ENCODE measurements at places on chromosomes 2 and 18.

- peak overlapping the region; percentile 97 for H3K27ac ChIP-seq
- peaks cover 17% of the 10 kb centered on the region for H3K36me3 ChIP-seq
- peaks cover 74% of the 10 kb centered on the region for H3K4me1 ChIP-seq
- DNase-seq = no peak
Measured at GRCh38 chr2:84846741-84847142, 34.1 kb downstream of the TRABD2A start.

DNA sequence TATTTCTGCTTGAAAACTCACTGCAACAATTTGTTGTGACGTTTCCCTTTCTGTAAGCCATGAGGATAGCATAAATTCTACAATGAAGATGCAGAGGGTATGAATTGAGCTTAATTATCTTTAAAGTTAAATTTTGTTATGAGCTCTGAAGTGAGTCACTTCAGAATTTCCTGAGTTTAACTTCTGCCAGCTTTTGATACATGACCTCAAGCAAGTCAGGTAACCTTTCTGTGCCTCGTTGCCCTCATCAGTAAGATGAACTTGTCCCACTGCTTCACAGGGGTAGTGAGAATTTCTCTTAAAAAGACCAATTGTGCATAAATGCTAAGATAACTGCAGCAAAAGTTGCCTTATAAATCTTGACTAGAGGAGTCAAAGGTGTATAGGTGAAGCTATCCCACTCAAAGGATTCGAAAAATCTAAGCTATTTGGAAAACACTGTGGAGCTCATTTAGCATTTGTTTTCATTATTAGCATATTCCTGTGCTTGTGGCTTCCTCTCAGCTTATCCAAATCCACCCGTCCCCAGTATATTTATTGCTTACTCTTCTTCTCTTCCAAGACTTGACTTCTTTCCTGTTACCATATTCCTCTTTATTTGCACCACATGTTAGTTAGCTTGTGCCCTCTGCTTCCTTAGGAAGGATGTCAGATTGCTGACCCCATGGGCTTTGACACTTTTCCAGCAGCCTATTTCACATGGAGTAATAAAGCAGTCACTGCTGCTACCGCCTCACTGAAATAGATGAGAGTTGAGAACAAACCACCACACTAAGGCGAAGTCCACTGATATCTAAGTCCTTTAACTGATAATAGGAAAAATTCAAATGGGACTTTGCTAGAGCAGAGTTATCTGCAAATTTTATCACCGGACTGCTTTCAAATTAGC is 428.6 kb downstream of the ERBB4 start:
- H3K36me3 ChIP-seq = no peaks in the 10 kb centered on the region
- H3K27ac ChIP-seq = no peak overlapping the region
- DNase-seq = no peak
- no peaks in the 10 kb centered on the region for H3K4me1 ChIP-seq
- no peak overlapping the region for H3K4me3 ChIP-seq

- H3K36me3 ChIP-seq = no peaks in the 10 kb centered on the region
- no peaks in the 10 kb centered on the region for H3K27me3 ChIP-seq
- no peak overlapping the region for H3K27ac ChIP-seq
- no peak for DNase-seq
- no peak overlapping the region for H3K4me3 ChIP-seq
Measured at GRCh38 chr18:55064760-55065159, 105.5 kb upstream of the CCDC68 start.

DNA sequence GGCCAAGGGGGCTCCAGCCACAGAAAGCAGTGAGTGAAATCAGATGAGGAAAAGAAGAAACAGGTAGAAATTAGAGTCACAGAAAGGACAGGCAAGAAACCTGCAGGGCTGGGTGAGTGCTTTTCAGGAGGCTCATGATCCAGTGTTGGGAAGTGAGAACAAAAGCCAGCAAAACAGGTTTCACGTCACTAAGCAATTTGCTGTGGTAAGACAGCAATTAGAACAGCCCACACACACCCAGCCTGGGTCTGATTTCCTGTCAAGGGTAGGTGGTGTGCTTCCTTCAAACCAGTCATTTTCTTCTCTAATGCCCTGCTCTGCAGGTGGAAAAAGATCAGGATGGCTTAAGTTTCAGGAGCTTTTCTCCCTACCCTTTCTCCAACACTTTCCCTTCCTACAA is 52.9 kb upstream of the XDH start:
- no peaks in the 10 kb centered on the region for H3K36me3 ChIP-seq
- peaks cover 5% of the 10 kb centered on the region for H3K27me3 ChIP-seq
- no peak for DNase-seq
- no peaks in the 10 kb centered on the region for H3K4me1 ChIP-seq
- no peak overlapping the region for H3K27ac ChIP-seq
- H3K4me3 ChIP-seq = no peak overlapping the region

DNA sequence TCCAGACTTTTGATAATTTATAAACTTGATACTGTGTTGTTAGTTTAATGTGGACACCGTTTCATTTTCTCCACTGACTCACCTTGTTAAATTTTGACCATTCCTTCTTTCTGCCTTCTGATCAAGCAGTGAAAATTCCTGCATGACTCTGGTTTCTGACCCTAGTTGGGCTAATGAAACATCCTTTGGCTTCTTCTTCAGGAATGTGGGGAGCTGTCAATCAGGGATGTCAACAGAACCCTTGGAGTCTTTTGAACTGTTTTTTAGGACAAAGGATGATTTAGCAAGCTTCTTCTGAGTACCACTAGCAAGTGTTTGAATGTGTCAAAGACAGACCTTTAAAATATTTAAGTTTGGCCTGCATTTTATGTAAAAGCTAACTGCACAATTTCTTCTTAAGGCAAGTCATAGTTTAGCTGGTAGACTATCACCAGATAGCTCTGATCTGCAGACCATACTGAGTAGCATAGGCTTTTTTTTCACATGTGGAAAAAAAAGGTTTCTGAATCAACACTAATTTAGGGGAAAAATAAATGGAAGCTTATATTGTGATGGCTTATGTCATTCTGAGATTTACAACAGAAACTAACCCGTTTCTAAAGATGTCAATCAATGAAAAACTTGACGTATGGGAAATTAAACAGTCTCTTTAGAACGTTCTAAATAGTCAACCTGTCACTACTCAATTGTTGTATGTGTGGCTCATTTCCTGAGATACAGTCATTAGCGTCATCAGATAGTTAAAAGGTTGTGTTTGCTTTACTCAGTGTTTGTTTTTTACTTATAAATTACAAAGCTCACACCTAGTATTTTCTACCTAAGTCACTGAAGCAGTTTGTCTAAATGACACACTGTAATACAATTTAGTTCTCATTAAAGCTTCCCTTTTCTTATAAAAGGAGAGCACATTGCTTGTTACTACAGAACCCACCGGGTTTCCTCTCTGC is 311.4 kb downstream of the PTPRM start:
- H3K27me3 ChIP-seq = no peaks in the 10 kb centered on the region
- no peaks in the 10 kb centered on the region for H3K36me3 ChIP-seq
- no peak overlapping the region for H3K27ac ChIP-seq
- DNase-seq = no peak
- no peaks in the 10 kb centered on the region for H3K4me1 ChIP-seq
- no peak overlapping the region for H3K4me3 ChIP-seq

GRCh38 chr2:86243950-86244733 is 44.9 kb downstream of the MRPL35 start:
- H3K36me3 ChIP-seq = no peaks in the 10 kb centered on the region
- no peak for DNase-seq
- no peak overlapping the region for H3K27ac ChIP-seq
- peaks cover 7% of the 10 kb centered on the region for H3K4me1 ChIP-seq

DNA sequence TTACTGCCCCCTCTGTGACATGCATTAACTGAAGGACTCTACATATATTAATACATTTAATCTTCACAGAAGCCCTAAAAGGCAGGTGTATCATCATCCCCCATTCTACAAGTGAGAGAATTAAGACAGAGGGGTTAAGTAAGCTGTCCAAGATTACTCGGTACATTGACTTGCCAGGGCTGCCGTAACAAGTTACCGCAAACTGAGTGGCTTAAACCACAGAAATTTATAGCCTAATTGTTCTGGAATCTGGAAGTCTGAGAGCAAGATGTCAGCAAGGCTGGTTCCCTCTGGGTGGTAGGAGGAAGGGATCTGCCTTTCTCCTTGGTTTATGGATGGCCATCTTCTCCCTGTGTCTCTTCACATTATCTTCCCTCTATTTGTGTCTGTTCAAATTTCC is 605.5 kb downstream of the EPHA4 start:
- DNase-seq = no peak
- no peaks in the 10 kb centered on the region for H3K36me3 ChIP-seq
- no peaks in the 10 kb centered on the region for H3K27me3 ChIP-seq
- H3K4me1 ChIP-seq = no peaks in the 10 kb centered on the region
- no peak overlapping the region for H3K4me3 ChIP-seq

- H3K4me3 ChIP-seq = no peak overlapping the region
- H3K36me3 ChIP-seq = peaks cover 62% of the 10 kb centered on the region
- DNase-seq = no peak
- H3K27ac ChIP-seq = no peak overlapping the region
Measured at GRCh38 chr2:20333738-20334137, 16.9 kb downstream of the PUM2 start.

- no peaks in the 10 kb centered on the region for H3K4me1 ChIP-seq
- peaks cover 16% of the 10 kb centered on the region for H3K27me3 ChIP-seq
- H3K27ac ChIP-seq = no peak overlapping the region
- H3K36me3 ChIP-seq = no peaks in the 10 kb centered on the region
- DNase-seq = peak; percentile 14
Measured at GRCh38 chr2:127155028-127155581, 48.2 kb upstream of the BIN1 start.

- peak overlapping the region; percentile 68 for H3K27ac ChIP-seq
- no peak for DNase-seq
- H3K4me3 ChIP-seq = no peak overlapping the region
- H3K4me1 ChIP-seq = peaks cover 61% of the 10 kb centered on the region
- no peaks in the 10 kb centered on the region for H3K27me3 ChIP-seq
- H3K36me3 ChIP-seq = peaks cover 90% of the 10 kb centered on the region
Measured at GRCh38 chr2:97728091-97728731, 14.8 kb downstream of the ZAP70 start.

GRCh38 chr2:5074733-5075132 is 617.5 kb upstream of the SOX11 start:
- H3K27me3 ChIP-seq = no peaks in the 10 kb centered on the region
- no peak overlapping the region for H3K4me3 ChIP-seq
- H3K4me1 ChIP-seq = no peaks in the 10 kb centered on the region
- DNase-seq = no peak
- no peaks in the 10 kb centered on the region for H3K36me3 ChIP-seq

DNA sequence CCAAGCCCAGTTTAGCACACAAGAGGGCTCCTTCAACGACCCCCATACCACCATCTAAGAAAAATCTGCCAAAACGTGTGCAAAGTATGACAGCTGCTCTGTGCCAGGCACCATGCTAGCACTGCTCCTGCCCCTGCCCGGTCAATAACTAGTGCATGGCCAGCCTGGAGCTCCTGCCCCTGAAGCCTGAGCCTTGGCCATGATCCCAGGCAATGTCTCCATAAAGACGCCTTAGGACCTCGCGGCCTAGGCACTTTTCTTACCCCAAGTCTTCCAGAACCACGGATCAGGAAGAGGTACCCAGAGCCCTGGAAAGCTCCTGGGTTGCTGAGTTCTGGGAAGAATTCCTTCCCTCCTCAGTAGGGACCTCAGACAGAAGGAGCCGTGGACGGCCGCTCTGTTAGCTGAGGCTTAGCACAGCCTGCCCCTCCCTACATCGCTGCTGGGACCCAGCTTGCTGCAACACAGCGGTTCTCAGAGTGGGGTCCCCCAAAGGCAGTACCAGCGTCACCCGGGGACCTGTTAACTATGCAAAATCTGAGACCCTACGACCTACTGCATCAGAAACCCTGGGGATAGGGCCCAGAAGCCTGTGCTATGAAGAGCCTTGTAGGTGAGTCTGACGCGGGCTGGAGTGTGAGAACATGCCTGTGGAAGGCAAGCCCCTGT is 117.8 kb upstream of the TWIST2 start:
- H3K27me3 ChIP-seq = peaks cover 16% of the 10 kb centered on the region
- no peak overlapping the region for H3K4me3 ChIP-seq
- H3K36me3 ChIP-seq = no peaks in the 10 kb centered on the region
- H3K27ac ChIP-seq = no peak overlapping the region
- DNase-seq = no peak

- H3K36me3 ChIP-seq = no peaks in the 10 kb centered on the region
- no peak overlapping the region for H3K4me3 ChIP-seq
- peaks cover 5% of the 10 kb centered on the region for H3K27me3 ChIP-seq
Measured at GRCh38 chr18:34767601-34768027, 57.5 kb downstream of the DTNA start.

DNA sequence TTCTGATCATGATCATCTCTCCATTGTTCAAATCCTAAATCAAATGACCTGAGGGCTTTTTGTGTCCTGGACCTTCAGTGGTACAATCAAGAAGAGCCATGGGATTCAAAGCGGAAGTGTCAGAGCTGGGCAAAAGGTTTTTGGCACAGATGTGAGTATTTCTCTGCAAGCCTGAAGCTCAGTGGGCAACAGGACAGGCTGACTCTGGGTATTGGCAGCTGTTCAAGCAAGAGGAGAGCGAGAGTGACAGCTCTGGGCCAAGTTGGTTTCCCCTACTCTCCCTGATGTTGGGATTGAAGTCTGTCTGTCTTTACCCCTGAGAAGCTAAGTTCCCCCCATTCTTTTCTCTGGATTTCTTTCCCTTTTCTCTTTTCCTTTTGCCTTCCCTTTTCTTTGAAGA is 33.3 kb downstream of the DSEL start:
- no peak overlapping the region for H3K27ac ChIP-seq
- DNase-seq = no peak
- no peak overlapping the region for H3K4me3 ChIP-seq
- peaks cover 2% of the 10 kb centered on the region for H3K27me3 ChIP-seq
- no peaks in the 10 kb centered on the region for H3K36me3 ChIP-seq
- H3K4me1 ChIP-seq = no peaks in the 10 kb centered on the region

GRCh38 chr18:67794521-67794920 is 278.0 kb upstream of the DSEL start:
- no peaks in the 10 kb centered on the region for H3K36me3 ChIP-seq
- no peak for DNase-seq
- H3K27ac ChIP-seq = no peak overlapping the region
- H3K4me3 ChIP-seq = no peak overlapping the region

GRCh38 chr18:37452015-37452414 is 113.6 kb downstream of the CELF4 start:
- no peaks in the 10 kb centered on the region for H3K4me1 ChIP-seq
- DNase-seq = no peak
- H3K36me3 ChIP-seq = no peaks in the 10 kb centered on the region

GRCh38 chr18:79772108-79772864 is 25.5 kb upstream of the KCNG2 start:
- no peaks in the 10 kb centered on the region for H3K4me1 ChIP-seq
- H3K36me3 ChIP-seq = peaks cover 3% of the 10 kb centered on the region
- no peak for DNase-seq
- no peak overlapping the region for H3K27ac ChIP-seq
- no peak overlapping the region for H3K4me3 ChIP-seq

- H3K36me3 ChIP-seq = peaks cover under 1% of the 10 kb centered on the region
- H3K4me1 ChIP-seq = peaks cover 30% of the 10 kb centered on the region
- H3K4me3 ChIP-seq = no peak overlapping the region
- H3K27me3 ChIP-seq = no peaks in the 10 kb centered on the region
- H3K27ac ChIP-seq = peak overlapping the region; percentile 1
Measured at GRCh38 chr2:45895241-45895861, 243.9 kb downstream of the PRKCE start.

GRCh38 chr18:31931163-31931885 is 11.6 kb downstream of the TRAPPC8 start:
- no peaks in the 10 kb centered on the region for H3K27me3 ChIP-seq
- H3K4me1 ChIP-seq = peaks cover 3% of the 10 kb centered on the region
- no peak overlapping the region for H3K4me3 ChIP-seq
- DNase-seq = no peak
- H3K27ac ChIP-seq = no peak overlapping the region
